Activated T-helper 1 cell treated with anti-CD3 and anti-CD28 coated beads, Interleukin-2, amount 50 U/mL, for 16 hours (primary cell): ENCODE measurements at places on chromosomes 6 and 20.

DNA sequence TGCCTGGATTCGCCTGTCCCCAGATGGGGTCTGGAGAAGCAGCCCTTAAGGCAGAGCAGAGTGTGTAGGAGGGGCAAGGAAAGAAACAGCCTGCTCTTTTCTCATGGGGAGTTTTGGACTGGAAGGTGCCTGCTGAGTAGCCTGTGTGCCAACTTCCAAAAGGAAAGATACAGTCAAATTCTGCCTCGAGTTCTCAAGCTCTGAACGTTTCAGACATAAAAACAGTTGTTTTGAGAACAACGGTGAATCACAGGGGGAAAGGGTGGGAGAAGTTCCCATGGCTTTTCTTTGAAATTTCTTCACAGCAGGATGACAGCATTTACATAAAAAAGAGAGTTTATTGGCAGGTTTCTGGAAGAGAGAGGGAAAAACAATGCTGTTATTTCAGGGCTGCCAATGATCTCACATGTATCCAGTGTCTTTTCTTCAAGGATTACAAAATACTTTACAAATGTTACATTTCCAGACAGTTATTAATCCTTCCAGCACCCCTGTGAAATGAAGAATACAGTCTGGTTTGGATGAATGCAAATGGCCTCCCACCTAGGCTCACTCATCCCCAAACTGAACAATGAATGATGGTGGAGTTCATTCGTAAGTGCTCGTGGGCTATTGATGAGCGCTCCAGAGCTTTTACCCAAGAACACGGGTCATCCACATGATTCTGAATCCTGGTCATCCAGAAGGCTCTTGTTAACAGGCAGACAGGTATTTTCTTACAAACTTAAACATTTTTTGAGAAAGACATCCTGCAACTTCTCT, 33.8 kb upstream of the ECI2 start:
- no peak for DNase-seq

DNA sequence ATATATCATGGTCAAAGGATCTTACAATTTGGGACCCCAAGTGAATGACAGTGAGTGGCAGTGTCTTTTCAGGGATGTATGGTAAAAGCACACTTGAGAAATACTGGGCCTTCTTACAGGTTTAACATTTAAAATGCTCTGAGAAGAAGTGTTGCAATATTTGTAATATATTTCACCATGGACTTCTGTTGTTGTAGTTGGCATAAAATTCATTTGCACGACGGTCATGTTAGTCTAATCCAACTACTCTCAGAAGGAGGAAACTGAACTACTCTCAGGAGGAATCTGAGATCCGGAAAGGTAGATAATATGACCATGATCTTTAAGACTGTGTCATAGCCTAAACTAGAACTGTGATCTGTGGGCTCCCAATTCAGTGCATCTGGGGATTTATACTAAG, 700.1 kb downstream of the HDGFL1 start:
- no peak for DNase-seq

GRCh38 chr6:13573669-13574110, 711 bp upstream of the SIRT5 start:
- DNase-seq: no peak

- no peak for DNase-seq
These were observed 42.3 kb downstream of the RPP40 start for GRCh38 chr6:4961322-4962168.

GRCh38 chr6:31450751-31451150, 47.2 kb upstream of the MICB start:
- no peak for DNase-seq

- no peak for DNase-seq
These were observed 56.8 kb downstream of the KCNS1 start for GRCh38 chr20:45044084-45044573.

- DNase-seq: no peak
These were observed 122.7 kb downstream of the SMOC2 start for GRCh38 chr6:168563656-168564055.

DNA sequence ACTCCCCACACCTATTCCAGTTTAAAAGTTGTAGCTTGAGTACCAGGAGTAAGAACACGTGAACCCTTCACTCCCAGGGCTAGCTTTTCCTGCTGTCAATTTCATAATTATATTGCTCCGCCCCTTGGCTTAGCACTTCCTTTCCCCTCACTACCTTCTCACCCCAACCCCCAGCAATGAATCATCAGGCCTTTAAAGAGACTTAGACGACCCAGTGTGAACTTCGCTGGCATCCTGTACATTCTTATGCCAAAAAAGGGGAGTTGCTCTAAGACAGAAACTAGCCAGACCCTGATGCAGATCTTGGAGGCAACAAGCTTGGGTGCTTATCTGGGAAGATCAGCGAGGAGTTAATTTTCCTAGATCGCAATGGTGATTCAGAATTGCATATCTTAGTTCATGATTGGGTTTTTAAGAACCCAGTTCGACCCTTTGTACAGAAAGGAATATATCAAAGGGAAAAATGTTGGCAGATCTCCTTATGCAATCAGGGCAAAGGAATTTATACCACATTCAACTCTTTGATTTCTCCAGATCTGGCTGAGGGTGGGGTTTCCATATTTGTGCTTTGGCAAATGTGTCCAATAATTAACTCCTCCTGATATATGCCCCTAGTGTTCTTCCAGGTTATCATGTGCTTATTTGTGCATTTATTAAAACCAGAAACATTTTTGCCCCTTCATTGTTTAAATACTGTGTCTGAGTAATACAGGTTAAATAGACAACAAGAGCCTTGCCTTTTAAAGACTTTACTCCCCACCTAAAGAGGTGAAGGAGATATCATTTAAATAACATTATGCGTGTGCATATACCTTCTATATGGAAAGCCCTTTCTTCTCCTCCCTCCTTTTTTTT, 8.1 kb upstream of the ATXN1 start:
- peak; percentile 23 for DNase-seq

DNA sequence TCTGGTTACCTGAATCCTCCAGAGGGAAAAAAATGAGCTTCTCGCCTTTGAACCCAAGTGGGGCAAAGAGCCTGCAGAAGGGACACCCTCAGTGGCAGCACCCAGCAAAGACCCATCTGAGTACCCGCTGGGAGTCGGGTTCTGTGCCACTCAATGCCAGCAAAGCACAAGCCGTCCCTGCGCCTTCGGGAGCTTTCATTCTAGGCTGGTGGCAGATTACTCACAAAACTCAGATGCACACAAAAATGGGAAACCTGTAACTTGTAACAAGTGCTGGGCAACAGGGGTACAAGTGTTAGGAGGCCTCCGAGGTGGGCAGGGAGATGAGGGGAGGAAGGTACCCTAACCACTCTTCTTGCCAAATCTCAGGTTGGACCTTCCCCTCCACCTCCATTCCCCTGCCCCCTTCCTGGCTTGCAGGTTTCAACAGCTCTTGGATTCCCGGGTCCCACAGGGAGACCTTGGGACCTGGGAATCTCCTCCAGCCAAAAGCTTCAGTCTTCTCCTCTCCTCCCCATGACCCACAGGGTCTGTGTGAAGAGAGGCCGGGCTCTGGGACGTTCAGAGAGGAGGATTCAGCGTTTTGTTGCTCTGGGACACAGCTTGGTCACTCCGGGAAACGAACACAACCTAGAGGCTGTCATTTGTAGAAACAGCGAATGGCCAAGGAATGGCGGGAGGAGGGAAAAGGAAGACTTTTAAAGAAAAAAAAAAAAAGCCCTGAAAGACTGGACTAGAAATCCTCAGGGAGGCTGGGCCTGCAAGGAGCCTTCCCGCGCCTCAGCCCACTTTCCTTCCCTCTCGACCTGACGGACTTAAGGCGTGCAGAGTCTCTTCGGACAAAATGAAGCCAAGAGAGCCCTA, 1.2 kb upstream of the PARD6B start:
- no peak for DNase-seq

- no peak for DNase-seq
These were observed 120.5 kb downstream of the BMP2 start for GRCh38 chr20:6887966-6888365.

GRCh38 chr20:43167021-43167420, 22.7 kb downstream of the PTPRT start:
- no peak for DNase-seq

GRCh38 chr20:63596423-63596822, 22.4 kb upstream of the HELZ2 start:
- no peak for DNase-seq

DNA sequence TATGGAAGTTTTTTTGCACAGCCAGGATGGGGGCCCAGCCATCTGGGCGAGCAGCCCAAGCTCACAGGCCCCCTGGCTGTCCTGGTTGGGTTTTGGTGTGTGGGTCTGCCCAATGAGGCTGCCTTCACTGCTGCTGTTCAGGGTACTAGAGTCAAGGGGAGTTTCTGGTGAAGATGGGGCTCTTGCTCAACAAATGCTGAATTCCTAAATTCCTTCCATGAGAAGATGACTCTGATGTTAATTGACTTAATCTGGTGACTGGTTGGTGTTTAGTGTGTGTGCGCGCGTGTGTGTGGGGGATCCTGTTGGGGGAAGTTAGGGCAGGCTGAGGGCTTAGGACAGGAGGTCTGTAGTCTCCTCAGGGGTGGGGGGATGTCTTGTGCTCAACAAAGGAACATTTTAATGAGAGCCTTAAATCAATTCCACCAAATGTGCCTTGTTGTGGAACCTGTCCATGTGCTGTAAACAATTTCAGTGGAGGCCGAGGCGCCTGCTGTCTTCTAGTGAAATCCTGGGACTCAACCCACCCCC, 1.9 kb downstream of the PTK7 start:
- no peak for DNase-seq

- peak; percentile 47 for DNase-seq
These were observed 108.7 kb downstream of the NCOA3 start for GRCh38 chr20:47610247-47610944.

- no peak for DNase-seq
These were observed 1.3 kb downstream of the PLCG1 start for GRCh38 chr20:41138475-41139226.

- no peak for DNase-seq
These were observed 144.9 kb downstream of the AIG1 start for GRCh38 chr6:143205585-143205984.

DNA sequence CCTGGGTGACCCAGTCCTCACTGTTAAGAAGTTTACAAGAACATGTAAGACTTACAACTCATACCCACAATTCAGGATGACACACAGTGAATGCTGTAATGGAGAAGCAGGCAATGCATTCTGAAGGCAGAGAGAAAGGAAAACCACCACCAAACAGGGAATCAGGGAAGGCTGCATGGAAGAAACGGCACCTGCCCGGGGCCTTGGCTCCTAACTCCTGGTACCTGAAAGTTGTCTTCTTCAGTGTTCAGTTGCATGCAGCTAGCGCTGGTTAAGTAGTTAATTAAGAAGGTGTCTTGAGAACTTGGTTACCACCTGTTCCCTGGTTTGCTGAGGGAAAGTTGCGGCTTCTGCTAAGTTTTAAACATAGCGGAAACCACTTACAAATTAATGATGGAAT, 57.2 kb downstream of the GPR6 start:
- DNase-seq: no peak

GRCh38 chr6:85241498-85242052, 208.3 kb upstream of the NT5E start:
- DNase-seq: no peak

DNA sequence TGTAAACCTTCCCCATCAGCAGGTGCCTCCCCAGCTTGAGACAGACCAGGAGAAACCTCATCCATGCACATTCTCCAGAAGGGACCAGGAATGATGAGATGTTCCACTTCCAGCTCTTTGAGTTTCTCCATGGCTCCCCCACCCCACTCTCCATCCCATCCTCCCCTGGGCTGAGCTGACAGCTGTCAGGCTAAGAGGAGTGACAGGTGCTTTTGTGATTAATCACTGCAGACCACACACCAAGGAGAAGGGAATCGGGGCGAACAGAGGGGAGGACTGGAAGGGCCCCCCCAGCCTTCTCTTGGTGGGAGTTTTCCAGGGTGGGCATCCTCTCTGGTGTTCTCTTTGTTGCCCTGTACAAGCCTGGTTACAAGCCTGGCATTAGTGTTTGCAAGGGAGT, 56.1 kb upstream of the ZFAND3 start:
- no peak for DNase-seq

GRCh38 chr6:16723826-16724225, 37.4 kb downstream of the ATXN1 start:
- no peak for DNase-seq

DNA sequence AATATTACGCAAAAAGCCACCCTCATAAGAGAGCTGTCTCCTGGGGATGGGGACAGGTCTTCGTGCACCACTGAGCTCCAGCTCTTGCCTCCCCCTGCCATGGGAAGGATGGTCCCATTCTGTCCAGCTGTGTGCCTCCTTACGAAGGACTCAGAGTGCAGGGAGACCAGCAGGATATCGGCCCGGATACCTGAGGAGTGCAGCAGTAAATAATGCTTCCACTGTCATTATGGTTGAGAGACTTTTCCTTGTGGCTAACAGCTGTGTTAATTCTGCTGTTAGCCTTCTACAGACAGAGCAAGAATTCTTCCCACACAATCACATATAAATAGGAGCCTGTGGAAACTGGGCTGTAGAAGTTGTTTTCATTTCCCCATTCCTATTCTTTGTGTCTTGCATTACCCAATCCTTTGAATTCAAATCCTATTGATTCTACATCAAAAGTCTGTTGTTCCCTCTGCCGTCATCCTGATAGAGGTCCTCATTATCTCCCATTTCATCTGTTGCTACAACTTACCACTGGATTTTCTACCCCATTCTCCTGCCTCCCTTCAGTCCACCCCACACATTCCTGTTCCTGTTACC, 364.6 kb upstream of the SOX4 start:
- no peak for DNase-seq

- DNase-seq: no peak
These were observed 421.7 kb downstream of the BMP2 start for GRCh38 chr20:7189231-7189630.
